ENCODE measurements at places on chromosomes 7 and 10.

DNA sequence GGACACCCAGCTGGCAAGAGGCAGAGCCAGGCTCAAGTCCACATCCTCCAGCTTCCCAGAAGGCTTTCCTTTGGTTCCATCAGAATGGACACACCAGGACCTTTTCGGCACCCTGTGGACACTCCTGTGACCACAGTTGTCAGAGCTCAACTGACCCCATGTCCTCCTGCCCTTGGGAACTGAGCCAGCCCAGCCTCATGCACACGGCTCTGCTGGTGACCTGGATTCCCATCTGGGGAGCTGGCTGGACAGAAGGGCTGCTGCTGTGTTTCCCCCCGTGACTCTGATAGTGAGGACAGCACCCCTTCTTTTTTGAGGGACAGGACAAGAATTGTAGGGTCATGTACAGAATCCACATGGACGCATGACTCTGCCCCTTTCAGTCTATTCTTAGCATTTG lies 289.2 kb downstream of the WDR37 start:
- no peak overlapping the region for H3K4me3 ChIP-seq
- H3K27me3 ChIP-seq: peaks cover 10% of the 10 kb centered on the region
- peaks cover 3% of the 10 kb centered on the region for H3K36me3 ChIP-seq

- no peak overlapping the region for H3K27ac ChIP-seq
- peaks cover 2% of the 10 kb centered on the region for H3K27me3 ChIP-seq
- peaks cover 9% of the 10 kb centered on the region for H3K36me3 ChIP-seq
- no peaks in the 10 kb centered on the region for H3K4me1 ChIP-seq
- no peak overlapping the region for H3K4me3 ChIP-seq
These were observed 61.2 kb downstream of the KLF6 start for GRCh38 chr10:3723766-3724165.

GRCh38 chr10:133082685-133083421 lies 4.9 kb upstream of the ADGRA1 start:
- H3K36me3 ChIP-seq: no peaks in the 10 kb centered on the region
- DNase-seq: peak; percentile 28
- H3K27me3 ChIP-seq: peaks cover 5% of the 10 kb centered on the region
- peaks cover 6% of the 10 kb centered on the region for H3K4me1 ChIP-seq
- H3K4me3 ChIP-seq: no peak overlapping the region

GRCh38 chr10:127982601-127983000 lies 75.7 kb downstream of the PTPRE start:
- no peak overlapping the region for H3K27ac ChIP-seq
- H3K36me3 ChIP-seq: peaks cover 10% of the 10 kb centered on the region
- no peaks in the 10 kb centered on the region for H3K27me3 ChIP-seq
- H3K4me1 ChIP-seq: no peaks in the 10 kb centered on the region
- DNase-seq: no peak

DNA sequence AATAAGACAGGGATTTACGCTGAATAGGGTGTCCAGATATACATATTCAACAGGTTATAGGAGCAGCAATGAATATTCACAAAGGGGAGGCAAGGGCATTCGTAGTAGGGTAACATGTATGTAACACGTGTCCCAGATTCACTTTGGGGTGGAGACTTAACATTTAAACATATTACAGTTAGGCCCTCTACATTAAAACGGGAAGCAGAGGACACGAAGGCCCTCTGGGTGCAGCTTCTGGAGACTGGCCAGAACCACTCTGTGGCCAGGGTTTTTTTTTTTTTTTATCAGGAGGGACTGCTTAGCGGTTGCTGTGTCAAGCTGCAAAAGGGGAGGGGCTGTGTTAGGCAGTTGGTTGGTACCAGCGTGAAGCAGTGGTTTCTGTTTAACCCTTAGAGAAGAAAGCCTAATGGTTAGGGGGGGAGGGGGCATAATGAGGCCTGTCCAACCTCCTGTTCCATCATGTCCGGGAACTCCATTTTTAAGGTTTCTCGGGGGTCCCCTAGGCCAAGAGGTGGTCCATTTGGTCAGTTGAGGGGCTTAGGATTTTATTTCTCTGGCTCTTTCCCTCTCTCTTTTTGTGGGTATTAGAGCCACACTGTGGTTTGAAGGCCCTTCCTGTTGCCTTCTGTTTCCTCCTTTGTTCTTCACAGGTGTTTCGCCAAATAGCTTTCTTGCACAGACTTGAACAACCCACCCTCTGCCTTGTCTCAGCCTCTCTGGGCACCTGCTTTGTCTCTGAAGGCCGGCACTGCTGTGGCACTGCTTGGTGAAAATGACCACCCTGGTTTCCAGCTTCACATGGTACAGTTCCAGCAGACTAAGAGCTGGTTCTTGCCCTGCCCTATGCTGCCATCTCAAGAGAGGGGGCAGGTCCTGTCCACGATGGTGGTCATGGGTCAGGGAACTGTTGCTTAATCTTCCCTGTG lies 26.4 kb downstream of the PRF1 start:
- H3K4me1 ChIP-seq: no peaks in the 10 kb centered on the region
- no peaks in the 10 kb centered on the region for H3K36me3 ChIP-seq
- no peak overlapping the region for H3K4me3 ChIP-seq
- H3K27me3 ChIP-seq: peaks cover 3% of the 10 kb centered on the region

DNA sequence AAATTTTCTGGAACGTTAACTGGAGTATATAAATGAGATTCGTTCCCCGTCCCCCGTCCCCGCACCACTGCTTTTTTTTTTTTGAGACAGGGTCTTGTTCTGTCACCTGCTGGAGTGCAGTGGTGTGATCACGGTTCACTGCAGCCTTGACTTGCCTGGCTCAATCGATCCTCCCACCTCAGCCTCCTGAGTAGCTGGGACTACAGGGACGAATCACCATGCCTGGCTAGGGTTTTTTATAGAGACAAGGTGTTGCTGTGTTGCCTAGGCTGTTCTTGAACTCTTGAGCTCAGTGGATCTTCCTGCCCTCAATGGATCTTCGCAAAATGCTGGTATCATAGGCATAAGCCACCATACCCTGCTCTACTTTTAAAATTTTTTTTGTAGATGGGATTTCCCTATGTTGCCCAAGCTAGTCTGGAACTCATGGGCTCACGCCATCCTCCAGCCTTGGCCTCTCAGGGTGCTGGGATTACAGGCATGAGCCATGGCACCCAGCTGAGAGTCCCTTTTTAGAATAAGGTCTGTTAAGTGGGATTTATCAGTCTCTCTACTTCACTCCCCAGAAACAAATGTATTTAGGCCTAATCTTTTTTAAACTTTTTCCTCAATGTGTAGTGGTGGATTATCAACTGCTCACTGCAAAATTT lies 122.9 kb downstream of the LYZL1 start:
- peaks cover 14% of the 10 kb centered on the region for H3K36me3 ChIP-seq
- peaks cover 5% of the 10 kb centered on the region for H3K27me3 ChIP-seq
- no peak for DNase-seq
- H3K4me1 ChIP-seq: no peaks in the 10 kb centered on the region
- H3K27ac ChIP-seq: no peak overlapping the region

DNA sequence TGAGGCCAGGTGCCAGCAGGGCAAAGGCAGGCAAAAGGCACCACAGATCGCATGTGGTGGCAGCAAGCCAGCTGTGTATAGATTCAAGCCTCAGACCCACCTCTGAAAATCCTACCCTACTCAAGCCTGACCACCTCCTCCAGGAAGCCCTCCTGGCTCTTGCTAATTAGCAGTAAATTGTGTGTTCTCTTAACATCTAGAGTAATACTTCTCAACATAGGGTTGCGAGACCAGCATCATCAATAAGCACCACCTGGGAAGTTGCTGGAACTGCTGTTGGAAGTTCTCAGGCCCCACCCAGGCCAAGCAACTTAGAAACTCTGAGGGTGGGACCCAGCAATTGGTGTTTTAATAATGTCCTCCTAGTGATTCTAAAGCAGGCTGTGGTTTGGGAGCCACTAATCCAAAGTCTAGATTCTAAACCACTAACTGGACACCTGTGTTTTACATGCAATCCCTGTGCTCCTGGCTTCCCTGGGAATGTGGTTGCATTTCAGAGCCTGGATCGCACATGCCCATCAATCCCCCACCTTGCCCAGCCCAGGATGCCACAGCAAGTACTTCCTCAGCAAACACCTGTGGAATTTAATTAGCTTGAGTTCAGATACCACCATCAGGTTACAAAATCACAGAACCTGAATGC lies 46.2 kb downstream of the KCNMA1 start:
- no peak overlapping the region for H3K27ac ChIP-seq
- no peak for DNase-seq
- H3K4me1 ChIP-seq: no peaks in the 10 kb centered on the region
- H3K27me3 ChIP-seq: peaks cover 3% of the 10 kb centered on the region
- no peaks in the 10 kb centered on the region for H3K36me3 ChIP-seq
- H3K4me3 ChIP-seq: no peak overlapping the region

GRCh38 chr10:101683276-101683675 lies 11.7 kb downstream of the FBXW4 start:
- H3K27ac ChIP-seq: no peak overlapping the region
- H3K4me1 ChIP-seq: peaks cover 14% of the 10 kb centered on the region
- DNase-seq: no peak
- no peaks in the 10 kb centered on the region for H3K36me3 ChIP-seq
- H3K4me3 ChIP-seq: no peak overlapping the region

Measured in glutamatergic neuron (in vitro differentiated cells).